ENCODE measurements at places on chromosomes 13 and 19.

GRCh38 chr13:28548872-28549271, 53.9 kb upstream of the FLT1 start:
- DNase-seq: no peak

- DNase-seq: no peak
Measured at GRCh38 chr13:64819081-64819480, 2411.1 kb downstream of the PCDH9 start.

DNA sequence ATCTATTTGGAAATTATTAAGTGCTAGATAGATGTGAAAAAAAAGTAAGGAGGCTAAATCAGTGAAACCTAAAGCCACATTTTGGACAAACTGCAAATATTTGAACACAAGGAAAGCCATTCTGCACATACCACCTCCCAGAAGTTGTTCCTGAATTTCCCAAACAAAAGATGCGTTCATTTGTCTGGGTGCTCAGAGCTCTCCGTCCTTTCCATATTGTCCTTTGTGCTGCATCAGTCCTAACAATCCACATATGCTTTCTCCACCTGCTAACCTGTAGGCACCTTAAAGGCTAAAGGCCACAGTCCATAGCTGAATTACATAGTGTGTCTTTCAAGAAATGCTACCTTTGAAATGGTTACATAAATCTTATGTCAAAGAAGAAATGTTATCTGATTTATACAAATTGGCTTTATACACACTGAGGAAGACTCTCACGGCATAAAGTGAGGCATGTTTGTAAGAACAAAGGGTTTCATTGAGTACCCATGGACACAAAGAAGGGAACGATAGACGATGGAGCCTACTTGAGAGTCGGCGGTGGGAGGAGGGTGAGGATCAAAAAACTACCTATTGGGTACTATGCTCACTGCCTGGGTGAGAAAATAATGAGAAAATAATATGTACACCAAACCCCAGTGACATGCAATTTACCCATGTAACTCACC, 182.0 kb downstream of the RGCC start:
- no peak for DNase-seq

DNA sequence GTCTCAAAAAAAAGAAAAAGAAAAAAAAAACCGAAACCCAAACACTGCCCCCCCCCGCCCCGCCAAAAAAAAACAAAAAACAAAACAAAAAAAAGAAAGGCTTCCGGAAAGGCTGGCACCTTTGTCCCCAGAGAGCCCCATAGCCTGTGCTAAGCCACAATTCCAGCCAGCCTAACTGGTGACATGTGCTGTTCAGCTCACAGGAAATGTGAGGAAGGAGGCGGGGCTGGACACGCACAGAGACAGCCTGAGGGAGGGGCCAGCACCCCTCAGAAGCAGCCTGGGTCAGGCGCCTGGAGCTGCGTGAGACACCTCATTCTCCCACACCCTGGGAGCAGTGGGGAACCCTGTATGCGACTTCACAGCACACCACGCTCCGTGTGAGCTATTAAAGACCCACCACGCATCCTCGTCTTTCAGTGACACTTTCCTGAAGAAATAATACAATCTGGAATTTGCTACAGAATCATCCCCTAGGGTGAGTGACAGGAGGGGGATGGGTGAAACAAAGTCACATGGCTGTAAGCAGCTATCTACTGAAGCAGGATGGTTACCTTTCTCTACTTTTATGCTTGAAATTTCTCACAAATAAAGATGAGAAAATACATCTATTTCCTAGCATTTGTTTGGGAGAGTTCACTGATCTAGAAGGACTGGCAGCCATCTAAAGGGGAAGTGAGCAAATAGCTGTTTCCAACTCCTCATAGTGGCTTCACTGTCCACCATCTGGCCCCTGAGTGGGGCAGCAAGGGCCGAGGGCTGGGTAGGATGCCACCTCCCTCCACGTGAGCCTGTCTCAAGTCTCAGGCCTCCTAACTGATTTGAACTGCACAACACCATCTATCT, 12.3 kb upstream of the SLC35E1 start:
- DNase-seq: peak; percentile 33

- DNase-seq: no peak
Measured at GRCh38 chr19:18017275-18018083, 9.5 kb downstream of the ARRDC2 start.

DNA sequence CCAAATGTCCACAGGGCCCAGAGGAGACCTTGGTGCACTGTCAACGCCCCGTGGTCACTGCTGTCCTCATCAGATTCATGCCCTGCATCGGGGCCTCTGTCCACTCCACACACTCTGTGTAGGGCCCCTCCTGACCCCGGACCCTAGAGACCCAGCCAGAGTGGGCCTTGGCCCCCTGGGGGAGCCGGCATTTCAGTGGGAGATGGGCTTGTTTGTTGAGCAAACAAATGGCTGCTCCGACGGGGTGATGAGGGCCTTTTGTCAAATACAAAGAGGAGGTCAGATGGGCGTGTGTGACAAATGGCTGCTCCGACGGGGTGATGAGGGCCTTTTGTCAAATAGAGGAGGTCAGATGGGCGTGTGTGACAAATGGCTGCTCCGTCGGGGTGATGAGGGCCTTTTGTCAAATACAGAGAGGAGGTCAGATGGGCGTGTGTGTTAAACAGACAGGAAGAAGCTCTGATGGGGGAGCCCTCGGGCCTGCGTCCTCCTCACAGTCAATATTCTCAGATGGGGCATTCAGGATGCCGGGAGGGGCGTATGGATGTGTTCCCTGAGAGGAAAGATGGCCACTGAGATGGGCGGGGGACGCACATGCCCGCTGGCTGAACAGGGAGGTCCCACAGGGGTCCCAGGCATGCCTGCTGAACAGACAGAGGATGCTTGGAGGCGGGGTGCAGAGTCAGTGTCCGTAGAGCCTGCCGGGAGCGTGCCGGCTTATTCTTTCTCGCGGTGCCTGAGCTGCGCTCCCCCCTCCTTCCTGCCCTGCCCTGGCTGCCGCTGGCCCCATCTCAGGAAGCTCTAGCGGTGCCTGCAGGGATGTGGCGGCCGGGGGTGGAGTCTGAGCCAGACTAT, 36.3 kb downstream of the SMIM24 start:
- DNase-seq: no peak

- peak; percentile 67 for DNase-seq
Measured at GRCh38 chr19:11530432-11530831, 1.5 kb upstream of the ECSIT start.

DNA sequence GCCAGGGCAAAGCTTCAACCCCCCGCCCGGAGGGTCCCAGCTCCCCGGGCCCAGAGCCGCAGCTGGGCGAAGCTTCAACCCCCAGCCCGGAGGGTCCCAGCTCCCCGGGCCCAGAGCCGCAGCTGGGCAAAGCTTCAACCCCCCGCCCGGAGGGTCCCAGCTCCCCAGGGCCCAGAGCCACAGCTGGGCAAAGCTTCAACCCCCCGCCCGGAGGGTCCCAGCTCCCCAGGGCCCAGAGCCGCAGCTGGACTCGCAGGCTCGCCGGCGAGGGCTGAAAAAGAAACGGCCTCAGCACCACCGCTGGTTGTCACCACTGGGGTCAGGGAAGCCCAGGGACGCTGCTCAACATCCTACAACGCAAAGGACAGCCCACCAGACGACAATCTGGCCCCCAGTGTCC, 5.2 kb downstream of the REXO1 start:
- DNase-seq: no peak

- DNase-seq: no peak
Measured at GRCh38 chr19:16945364-16945714, 56.5 kb downstream of the F2RL3 start.

DNA sequence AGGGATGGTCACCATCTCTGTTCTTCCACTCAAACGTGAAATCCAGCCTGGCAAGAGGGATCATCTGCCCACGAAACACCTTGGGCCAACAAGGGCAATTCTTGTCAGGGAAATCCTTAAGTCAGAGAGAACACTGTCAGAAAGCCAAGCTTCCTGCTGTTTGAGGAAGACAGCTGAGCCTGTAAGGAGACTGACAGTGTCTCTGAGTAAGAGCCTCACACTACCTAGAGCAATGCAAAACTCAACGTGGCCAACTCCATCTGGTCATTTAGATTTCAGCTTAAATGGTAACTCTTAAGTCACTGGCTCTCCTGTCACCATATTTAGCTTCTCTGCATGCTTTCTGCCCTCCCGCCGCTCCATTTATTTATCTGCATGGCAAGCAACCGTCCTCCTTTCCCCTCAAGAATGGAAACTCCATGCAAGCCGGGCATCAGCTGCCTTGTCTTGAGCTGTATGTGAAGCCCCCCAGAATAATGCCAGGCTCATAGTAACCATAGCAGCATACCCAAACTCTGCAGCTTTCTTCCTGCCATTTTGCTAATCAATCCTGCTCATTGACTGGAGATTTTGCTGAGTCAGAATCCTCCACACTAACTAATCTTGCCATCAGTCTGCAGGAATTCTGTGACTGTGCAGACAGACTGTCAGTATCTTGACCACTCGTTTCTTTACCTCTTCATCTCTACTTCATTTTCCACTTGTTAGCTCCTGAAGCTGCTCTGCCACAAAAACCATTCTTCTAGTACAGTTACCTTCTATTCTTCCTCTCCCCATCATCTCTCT, 159.8 kb downstream of the IRS2 start:
- no peak for DNase-seq

DNA sequence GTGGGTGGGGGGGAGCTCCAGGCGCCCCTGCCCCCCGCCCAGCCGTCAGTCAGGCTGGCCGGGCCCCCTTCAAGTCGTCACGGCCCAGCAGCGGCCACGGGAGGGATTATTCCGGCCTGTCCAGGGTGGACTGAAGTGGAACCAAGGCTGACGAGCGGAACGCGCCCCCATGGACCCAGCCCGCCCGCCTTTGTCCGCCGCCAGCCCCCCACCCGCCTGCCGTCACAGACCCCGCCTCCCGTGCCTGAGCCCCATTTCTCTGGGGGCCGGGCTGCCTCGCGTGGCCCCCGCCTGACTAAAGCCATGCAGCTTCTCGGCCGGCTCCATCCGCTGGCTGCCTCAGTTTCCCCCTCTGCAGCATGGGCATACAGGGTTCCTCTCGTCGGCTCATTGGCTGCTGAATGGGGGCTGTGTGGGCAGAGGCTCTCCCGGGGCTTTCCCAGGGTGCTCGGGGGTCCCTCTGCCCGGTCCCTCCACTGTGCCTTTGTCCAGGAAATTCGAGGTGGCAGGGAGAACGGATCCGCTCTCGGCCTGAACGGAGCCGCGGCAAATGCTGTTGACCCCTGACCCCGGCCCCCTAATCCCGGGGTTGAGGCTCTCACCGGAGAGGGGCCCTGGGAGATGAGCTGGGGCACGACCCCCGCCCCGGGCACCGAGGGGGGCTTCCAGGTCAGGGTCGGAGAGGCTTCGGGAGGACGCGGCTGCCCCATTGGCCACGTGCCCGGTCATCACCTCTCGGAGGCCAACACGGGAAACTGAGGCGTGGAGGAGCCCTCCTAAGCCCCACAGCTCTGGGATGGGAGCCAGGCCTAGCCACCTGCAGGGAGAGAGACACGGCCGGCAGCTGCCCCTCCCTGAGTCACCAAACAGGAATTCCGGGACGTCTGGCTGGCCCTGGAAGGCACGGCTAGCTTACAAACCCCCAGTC, 27.4 kb downstream of the EFNA2 start:
- no peak for DNase-seq

DNA sequence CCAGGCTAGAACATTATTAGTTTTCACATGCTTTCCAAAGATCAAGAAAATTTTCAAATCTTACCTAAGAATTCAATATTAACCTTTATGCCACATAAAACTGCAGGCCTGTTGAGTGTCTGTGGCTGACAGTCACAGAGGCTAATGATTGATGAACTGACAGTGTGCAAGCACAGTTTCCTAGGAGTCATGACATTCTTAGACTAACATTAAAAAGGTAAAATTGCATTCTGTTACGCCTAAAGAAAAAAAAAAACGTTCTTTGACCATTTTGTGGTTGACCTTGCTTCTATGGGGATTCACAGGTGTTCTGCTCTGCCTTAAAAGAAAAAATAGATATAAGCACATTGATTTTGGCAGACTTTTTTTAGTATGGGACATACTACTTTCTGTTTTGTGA, 1776.2 kb downstream of the PCDH9 start:
- no peak for DNase-seq

DNA sequence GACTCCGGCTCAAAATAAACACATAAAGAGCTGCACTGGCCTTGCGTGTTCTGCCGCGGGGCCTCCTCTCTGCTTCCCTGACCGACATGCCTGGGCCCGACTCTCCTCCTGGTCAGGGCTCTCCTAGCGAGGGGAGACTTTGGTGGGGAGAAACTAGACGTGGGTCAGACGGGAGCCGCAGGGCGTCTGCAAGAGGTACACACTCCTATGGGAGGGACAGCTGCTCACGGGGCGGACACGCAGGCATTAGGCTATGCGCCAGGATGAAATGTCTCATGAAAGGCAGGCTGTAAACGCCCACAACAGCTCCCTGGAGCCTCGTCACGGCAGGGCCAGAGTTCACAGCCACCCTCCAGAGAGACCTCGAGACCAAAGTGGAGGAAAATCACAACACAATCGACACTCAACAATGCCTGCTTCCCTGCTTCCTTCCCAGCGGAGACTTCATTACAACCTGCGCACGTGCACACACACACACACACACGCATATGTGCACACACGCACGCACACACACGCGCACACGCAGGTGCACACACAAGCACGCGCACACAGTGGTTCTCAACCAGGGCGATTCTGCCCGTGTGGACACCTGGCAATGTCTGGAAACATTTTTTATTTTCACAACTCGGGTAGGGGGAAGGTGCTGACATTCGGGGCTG, 5.8 kb downstream of the SLC39A3 start:
- no peak for DNase-seq

GRCh38 chr19:5554828-5555227, 12.9 kb downstream of the TINCR start:
- DNase-seq: no peak
